HFFc6 (cell line): ENCODE measurements at places on chromosomes 12 and 14. TPM values are rescaled to one million over a fixed set of nuclear protein-coding genes. Genes with fewer than 3 reads are reported as not detected.

TDP1 gene
- total RNA-seq, result 19.6 to 25.2 TPM (median 23.9 TPM) in 3 replicates

GRCh38 chr14:95507174-95507573, 9.3 kb downstream of the SYNE3 start:
- peak; percentile 96 for DNase-seq

TPCN1 gene
- 19.0 to 30.3 TPM (median 23.1 TPM) in 3 replicates for total RNA-seq

DNA sequence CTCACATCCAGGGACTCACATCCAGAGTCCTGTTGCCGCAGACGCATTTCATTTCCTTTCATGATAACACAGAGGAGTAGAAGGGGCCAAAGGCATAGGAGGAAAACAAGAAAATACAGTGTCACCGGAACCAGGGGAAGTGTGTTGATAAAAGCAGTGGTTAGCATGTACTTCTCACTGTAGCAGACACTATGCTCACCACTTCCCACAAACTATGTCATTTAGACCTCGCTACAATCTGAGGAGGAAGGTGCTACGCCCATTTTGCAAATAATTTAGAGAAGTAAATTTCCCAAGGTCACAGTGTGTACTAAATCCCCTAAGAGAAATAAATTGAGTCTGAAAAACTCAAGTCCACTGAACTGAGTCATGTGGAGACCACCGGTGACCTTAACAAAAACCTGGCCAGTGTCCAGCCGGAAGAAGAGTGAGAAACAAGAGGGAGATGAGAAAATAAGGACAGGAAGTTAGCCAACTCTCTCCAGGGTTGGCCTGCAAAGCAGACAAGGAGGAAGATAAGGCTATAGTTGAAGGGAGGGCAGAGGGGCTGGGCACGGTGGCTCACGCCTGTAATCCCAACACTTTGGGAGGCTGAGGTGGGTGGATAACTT, 25.8 kb upstream of the TMCC3 start:
- no peak for DNase-seq

- no peak for DNase-seq
These were observed 19.6 kb upstream of the GALNT8 start for GRCh38 chr12:4700621-4701026.

CLEC4D gene
- total RNA-seq, result not detected in 3 replicates

SLC25A47 gene
- total RNA-seq, result not detected in 3 replicates

DNA sequence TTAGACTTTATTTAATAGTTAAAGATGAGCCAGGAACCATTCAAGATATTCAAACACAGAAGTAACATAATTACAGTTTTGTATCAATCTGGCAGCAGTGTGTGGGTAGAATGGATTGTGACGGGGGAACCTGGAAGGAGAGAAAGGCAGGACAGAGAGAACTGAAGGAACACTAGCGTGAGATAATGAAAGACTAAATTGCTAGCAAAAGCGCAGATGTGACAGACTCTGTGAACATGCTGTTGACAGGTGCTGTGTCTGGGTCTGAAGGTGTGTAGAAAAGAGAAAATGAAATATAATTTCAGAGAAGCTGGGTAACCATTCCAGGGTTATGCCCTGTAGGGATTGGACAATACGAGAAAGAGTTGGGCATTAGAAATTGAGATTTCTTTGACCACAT, 372.3 kb downstream of the SYT1 start:
- no peak for DNase-seq

DNA sequence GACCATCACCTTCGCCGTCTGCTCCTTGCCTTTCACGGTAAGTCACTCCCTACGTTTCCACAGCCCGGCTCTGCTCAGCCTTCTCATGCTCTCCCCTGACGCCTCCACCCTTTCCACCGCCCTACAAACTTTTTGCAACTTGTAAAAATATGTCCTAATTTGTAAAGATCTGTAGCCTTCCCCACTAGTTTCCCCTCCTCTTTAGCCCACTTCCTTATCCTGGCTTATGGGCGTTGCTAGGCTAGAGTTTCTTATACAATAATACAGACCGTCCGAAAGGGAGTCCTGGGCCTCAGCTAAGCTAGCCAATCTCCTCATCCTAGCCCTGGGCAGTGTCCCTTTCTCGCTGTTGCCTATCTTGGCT, 1.2 kb downstream of the PTGER2 start:
- DNase-seq, result no peak
